ENCODE measurements at places on chromosomes 3 and 15. TPM values are rescaled to one million over a fixed set of nuclear protein-coding genes. Genes with fewer than 3 reads are reported as not detected.
A peak's percentile ranks its signal among the peaks of the same experiment; 100 is the strongest.

The NPAP1 gene
- total RNA-seq: not detected

The GRK7 gene
- total RNA-seq: 0.23 TPM

DNA sequence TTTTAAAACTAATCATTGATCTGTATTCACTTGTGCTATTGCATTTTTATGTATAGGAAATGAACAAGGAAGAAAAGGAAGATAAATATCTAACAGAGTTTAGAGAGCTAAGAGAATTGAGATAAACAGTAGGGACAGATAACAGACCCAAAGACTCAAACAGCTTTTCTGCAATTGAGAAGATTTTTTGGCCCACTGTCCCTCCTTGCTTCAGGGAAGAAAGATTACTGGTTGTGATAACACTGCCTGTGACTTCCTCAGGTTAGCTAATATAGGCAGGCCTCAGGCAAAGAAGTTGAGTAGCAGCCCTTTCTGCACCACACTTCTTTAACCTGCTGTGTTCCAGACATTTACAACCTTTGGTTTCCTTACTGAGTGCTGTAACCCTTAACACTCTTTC, 2.7 kb upstream of the COX17 start:
- no peak overlapping the region for H3K4me3 ChIP-seq
- H3K4me1 ChIP-seq: no peaks in the 10 kb centered on the region
- H3K27me3 ChIP-seq: no peaks in the 10 kb centered on the region
- no peaks in the 10 kb centered on the region for H3K36me3 ChIP-seq
- no peak overlapping the region for H3K27ac ChIP-seq
- DNase-seq: no peak

- peaks cover 3% of the 10 kb centered on the region for H3K4me1 ChIP-seq
- peaks cover 2% of the 10 kb centered on the region for H3K36me3 ChIP-seq
These were observed 15.7 kb downstream of the SCAANT1 start for GRCh38 chr3:63896332-63897030.

DNA sequence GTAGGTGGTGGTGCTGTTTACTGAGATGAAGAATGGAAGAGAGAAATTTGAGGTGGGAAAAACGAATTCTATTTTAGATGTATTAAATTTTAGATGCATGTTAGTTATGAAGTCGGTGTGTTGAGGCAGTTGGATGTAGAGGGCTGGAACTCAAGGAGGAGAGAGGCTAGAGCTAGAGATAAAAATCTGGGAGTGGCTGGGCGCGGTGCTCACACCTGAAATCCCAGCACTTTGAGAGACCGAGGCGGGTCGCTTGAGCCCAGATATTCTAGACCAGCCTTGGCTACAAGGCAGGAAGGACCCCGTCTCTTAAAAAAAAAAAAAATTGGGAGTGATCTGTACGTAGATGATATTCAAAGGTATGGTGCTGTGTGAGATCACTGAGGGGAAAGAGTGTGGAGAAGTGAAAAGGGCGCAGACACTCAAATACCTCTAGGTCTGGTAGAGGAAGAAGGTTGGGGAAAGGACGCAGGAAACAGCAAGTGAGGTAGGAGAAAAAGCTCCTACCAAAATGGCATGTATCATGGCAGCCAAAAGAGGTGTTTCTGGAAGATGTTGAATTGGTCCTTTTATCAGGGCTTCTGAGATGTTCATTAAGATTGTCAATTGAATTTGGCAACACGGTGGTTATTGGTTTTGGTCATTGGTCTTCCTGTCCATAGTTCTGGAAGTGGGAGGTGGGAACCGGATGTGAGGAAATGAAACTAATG, 1.8 kb downstream of the YEATS2 start:
- H3K4me3 ChIP-seq: peak overlapping the region; percentile 68
- no peaks in the 10 kb centered on the region for H3K36me3 ChIP-seq
- H3K4me1 ChIP-seq: peaks cover 3% of the 10 kb centered on the region
- DNase-seq: no peak
- no peaks in the 10 kb centered on the region for H3K27me3 ChIP-seq

DNA sequence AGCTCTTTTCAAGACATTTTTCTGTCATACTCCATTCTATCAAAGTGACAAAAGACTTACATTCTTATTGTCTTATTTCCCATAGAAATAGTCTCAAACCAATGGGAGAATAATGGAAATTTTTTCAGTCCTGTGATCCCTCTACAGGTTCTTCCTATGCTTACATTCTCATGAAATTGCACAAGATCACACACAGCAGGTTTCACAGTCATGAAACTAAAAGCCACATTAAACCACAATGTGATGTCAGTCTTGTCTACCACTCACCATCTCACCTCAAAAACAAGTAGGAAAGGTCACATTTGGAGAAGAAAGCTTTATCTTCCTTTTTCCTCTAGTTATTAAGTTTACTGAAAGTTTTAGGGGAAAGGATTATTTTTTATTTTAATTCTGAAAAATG, 161.0 kb upstream of the RORA start:
- H3K4me1 ChIP-seq: no peaks in the 10 kb centered on the region
- no peaks in the 10 kb centered on the region for H3K36me3 ChIP-seq
- DNase-seq: no peak
- H3K27me3 ChIP-seq: no peaks in the 10 kb centered on the region

DNA sequence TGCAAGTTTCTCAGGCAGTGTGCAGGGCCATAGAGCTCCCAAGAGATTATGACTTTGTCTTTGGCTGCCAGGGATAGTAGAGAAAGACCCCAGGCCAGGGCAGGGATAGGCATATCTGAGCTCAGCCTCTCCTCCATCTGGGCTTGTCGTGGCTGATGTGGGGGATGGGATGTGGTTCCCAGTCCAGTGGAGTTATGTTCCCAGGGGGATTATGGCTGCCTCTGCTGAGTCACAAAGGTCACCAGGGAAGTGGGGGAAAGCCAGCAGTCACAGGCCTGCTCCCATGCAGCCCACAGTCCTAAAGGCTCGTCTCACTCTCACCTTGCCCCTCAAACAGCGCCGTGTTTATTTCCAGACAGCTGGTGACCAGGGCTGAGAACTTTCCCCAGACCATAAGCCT, 354.9 kb downstream of the SI start:
- no peaks in the 10 kb centered on the region for H3K4me1 ChIP-seq
- H3K27ac ChIP-seq: no peak overlapping the region
- no peak for DNase-seq
- H3K4me3 ChIP-seq: no peak overlapping the region

- H3K4me3 ChIP-seq: no peak overlapping the region
- no peaks in the 10 kb centered on the region for H3K27me3 ChIP-seq
- no peaks in the 10 kb centered on the region for H3K36me3 ChIP-seq
These were observed 80.3 kb downstream of the TM4SF4 start for GRCh38 chr3:149554826-149555225.

DNA sequence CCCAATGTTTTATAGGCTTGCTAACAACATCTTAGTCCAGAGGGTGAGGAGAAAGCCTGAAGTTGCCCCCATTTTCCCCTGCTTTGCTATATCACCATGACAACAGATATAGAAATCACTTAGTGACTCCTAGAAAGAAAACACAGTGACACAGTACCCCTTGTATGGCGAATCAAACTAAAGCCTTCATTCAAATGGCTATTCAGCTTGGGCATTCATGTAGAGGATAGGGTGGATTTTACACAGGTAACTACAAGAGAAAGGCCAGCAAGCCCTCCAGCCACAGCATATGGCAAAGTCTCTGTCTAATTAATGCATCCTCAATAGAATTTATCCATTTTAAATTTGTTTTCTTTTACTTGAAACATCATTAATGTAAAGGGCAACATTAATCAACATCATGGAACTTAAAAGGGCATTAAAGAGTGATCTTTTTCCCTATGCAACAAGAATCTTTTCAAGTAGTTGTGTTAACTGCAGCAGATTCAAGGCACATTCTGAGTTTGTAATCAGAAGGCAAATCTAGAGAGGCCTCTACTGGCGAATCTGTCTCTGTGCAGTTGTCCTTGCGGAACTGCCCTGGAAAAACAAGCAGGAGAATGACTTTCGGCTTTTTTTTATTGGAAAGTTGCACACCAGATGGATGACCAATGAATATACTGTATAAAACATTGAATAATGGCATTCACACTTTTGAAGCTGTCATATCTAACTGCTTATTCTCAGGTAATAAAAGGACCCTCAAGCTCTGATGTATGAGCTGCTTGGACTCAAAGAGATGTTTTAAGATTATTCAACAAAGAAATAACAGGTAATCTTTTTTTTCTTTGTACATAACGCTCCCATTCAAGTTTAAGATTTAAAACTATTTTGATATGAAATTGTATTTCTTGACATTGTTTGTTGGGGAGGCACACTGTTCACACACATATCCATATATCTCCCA, 621.7 kb upstream of the AGTR1 start:
- H3K27ac ChIP-seq: no peak overlapping the region
- H3K4me3 ChIP-seq: no peak overlapping the region
- H3K36me3 ChIP-seq: no peaks in the 10 kb centered on the region
- H3K4me1 ChIP-seq: peaks cover 2% of the 10 kb centered on the region
- H3K27me3 ChIP-seq: no peaks in the 10 kb centered on the region
- DNase-seq: no peak

DNA sequence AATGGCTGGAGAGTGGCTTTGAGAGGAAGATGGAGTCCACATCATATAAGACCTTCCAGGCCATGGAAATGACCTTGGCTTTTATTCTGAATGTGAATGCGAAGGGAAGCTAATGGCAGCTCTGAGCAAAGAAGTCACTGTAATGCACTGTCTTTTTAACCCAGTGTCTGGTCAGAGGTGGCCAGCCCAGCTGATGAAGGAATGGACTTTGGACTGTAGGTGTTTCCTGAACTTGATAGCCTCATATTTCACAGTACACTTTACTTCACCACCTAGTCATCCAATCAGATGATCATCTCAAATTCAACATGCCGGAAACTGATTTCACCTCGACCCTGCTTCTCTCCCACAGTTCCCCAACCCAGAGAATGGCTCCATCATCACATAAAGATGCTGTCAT, 33.4 kb downstream of the DCLK3 start:
- no peaks in the 10 kb centered on the region for H3K4me1 ChIP-seq
- H3K36me3 ChIP-seq: no peaks in the 10 kb centered on the region
- DNase-seq: no peak
- no peaks in the 10 kb centered on the region for H3K27me3 ChIP-seq

- no peaks in the 10 kb centered on the region for H3K36me3 ChIP-seq
- no peaks in the 10 kb centered on the region for H3K4me1 ChIP-seq
- H3K4me3 ChIP-seq: no peak overlapping the region
- no peak for DNase-seq
- no peaks in the 10 kb centered on the region for H3K27me3 ChIP-seq
These were observed 90.6 kb downstream of the ZNF621 start for GRCh38 chr3:40615110-40615915.
